ENCODE measurements at places on chromosomes 2 and 18. TPM values are rescaled to one million over a fixed set of nuclear protein-coding genes. Genes with fewer than 3 reads are reported as not detected.

Gene RAMP1
- 139 TPM for total RNA-seq

Gene RANBP2
- total RNA-seq, result 48.7 TPM

Gene ITGB6
- 5.0 TPM for total RNA-seq

Gene CPO
- 0.73 TPM for total RNA-seq

Gene DSG4
- not detected for total RNA-seq

Gene SCN1A
- 0.38 TPM for total RNA-seq

Gene OST4
- 411 TPM for total RNA-seq

Gene IL37
- total RNA-seq, result not detected

Gene SPDYA
- 0.35 TPM for total RNA-seq

Gene SMYD1
- total RNA-seq, result 544 TPM

Gene ZNF804A
- 0.05 TPM for total RNA-seq

Gene GDF7
- 0.46 TPM for total RNA-seq

Gene SGO2
- total RNA-seq, result 1.5 TPM

Gene RND3
- 22.1 TPM for total RNA-seq

Gene CRYBA2
- not detected for total RNA-seq

Gene ERBB4
- total RNA-seq, result 12.4 TPM

Gene ERICH2
- total RNA-seq, result not detected

Gene TSPYL6
- total RNA-seq, result not detected

Gene AUP1
- 53.7 TPM for total RNA-seq

Gene OSR1
- total RNA-seq, result 6.3 TPM

Gene ZSWIM2
- total RNA-seq, result not detected

Gene C2orf72
- 0.16 TPM for total RNA-seq
